ENCODE measurements at places on chromosomes 16 and 17. TPM values are rescaled to one million over a fixed set of nuclear protein-coding genes. Genes with fewer than 3 reads are reported as not detected.

Gene ZG16
- total RNA-seq = not detected

Gene NPIPA2
- total RNA-seq = 5.0 TPM

Gene SSTR5
- not detected for total RNA-seq

Gene SCGB1C2
- not detected for total RNA-seq

Gene SLC5A11
- total RNA-seq = 0.29 TPM

Gene ATF7IP2
- total RNA-seq = 14.9 TPM

Gene ZPBP2
- not detected for total RNA-seq

Gene SOX8
- 0.06 TPM for total RNA-seq

Gene CIAO2B
- total RNA-seq = 85.1 TPM

All from glomerular endothelial cell (primary cell).